ENCODE measurements at places on chromosomes 12 and 14.

DNA sequence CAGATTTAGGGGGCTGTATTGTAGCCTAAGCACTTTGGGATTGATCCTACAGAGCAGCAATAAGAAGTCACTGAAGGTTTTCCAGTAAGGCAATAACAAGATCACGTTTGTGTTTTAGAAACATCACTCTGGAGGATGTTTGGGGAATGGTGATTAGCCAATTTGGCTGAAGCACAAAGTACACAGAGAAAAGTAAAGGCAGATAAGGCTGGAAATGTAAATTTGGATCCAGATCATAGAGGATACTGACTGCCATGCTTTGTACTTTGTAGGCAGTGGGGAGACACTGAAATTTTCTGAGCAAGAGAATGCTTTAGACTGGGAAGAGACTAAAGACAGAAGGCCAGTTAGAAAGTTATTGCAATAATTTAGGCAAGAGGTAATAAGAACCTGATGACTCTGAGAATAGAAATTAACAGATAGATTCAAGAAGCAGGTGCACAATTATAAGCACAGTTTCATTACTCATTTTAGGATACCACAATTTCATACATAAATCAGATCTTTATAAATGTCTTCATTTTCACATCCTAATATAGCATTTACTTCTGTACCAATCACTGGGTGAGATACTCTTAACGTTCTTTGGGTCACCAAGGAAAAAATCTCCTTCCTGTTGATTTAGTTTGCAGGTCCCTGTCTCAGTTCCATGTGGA is 314.5 kb upstream of the GARIN6 start:
- no peak for DNase-seq

GRCh38 chr14:63857466-63858030 is 4.7 kb downstream of the SYNE2 start:
- no peak for DNase-seq

DNA sequence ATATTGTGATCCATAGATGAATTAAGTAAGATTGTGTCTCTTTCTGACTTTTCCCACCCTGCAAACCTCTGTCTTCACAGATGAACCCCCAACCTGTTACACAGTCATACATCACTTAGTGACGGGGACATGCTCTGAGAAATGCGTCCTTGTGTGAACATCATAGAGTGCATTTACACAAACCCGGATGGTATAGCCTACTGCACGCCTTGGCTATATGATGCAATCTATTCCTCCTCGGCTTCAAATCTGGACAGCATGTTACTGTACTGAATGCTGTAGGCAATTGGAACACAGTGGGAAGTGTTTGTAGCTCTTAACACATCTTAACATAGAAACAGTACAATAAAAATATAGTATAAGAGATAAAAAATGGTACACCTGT is 7.4 kb upstream of the TESPA1 start:
- DNase-seq: no peak

DNA sequence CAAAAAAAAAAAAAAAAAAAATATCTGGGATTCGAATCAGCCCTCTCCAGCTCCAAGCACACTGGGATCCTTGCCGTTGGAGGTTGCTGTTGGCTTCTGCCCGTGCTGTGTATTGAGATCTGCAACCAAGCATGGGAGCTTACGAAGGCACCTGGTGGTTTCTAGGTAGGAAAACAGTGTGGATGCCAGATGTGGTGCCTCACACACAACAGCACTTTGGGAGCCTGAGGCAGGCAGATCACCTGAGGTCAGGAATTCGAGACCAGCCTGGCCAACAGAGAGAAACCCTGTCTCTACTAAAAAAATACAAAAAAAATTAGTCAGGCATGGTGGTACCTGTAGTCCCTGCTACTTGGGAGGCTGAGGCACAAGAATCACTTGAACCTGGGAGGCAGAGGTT is 47.4 kb downstream of the ATF7 start:
- DNase-seq: no peak

GRCh38 chr12:49626836-49627235 is 3.5 kb downstream of the PRPF40B start:
- DNase-seq: no peak

DNA sequence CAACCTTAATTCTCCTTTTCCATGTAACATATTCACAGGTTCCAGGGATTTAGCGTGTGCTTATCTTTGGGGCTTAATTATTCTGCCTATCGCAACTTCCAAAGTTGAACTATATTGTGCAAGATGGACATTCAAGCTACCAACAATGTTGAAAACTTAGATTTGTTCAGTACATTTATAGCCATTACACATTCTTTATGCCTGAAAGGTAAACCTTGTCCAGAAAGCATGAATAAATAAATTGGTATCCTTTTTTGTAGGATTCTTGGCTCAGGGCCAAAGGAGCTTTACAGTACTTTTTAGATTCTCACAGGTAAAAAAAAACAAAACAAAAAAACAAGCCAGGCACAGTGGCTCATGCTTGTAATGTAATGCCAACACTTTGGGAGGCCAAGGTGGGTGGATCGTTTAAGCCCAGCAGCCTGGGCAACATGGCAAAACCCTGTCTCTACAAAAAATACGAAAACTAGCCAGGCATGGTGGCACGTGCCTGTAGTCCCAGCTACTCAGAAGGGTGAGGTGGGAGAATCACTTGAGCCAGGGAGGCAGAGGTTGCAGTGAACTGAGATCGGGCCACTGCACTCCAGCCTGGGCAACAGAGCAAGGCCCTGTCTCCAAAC is 3.3 kb downstream of the C12orf56 start:
- no peak for DNase-seq

GRCh38 chr12:123271001-123271668 is 521 bp downstream of the CDK2AP1 start:
- DNase-seq: peak; percentile 42

GRCh38 chr12:49563951-49564685 is 3.8 kb downstream of the MCRS1 start:
- DNase-seq: no peak

Measured in activated naive CD4-positive, alpha-beta T cell (primary cell).